ENCODE measurements at places on chromosomes 7 and 10. TPM values are rescaled to one million over a fixed set of nuclear protein-coding genes. Genes with fewer than 3 reads are reported as not detected.

NPC1L1 gene
- 0.04 TPM for total RNA-seq

GSTO2 gene
- 13.8 TPM for total RNA-seq

HTR5A gene
- not detected for total RNA-seq

RSPH10B gene
- total RNA-seq = not detected

DENND2A gene
- total RNA-seq = 8.9 TPM

ZNF655 gene
- not detected for total RNA-seq

GSAP gene
- total RNA-seq = 2.5 TPM

CHRM2 gene
- not detected for total RNA-seq

GRM3 gene
- not detected for total RNA-seq

SLC29A4 gene
- total RNA-seq = 6.7 TPM

OR13A1 gene
- total RNA-seq = 0.04 TPM

BLNK gene
- not detected for total RNA-seq

SH2D4B gene
- total RNA-seq = not detected

ELAPOR2 gene
- total RNA-seq = 14.7 TPM

TDRD1 gene
- not detected for total RNA-seq

POLR1F gene
- total RNA-seq = 19.8 TPM

ABCC2 gene
- 2.4 TPM for total RNA-seq

XPNPEP1 gene
- total RNA-seq = 77.3 TPM

UBE2D4 gene
- 17.7 TPM for total RNA-seq

GPRIN2 gene
- 5.8 TPM for total RNA-seq

DNAH11 gene
- 5.2 TPM for total RNA-seq

NANOS1 gene
- 5.4 TPM for total RNA-seq

OPALIN gene
- total RNA-seq = not detected

ANKMY2 gene
- 7.7 TPM for total RNA-seq

MBL2 gene
- total RNA-seq = 0.17 TPM

HOXA13 gene
- 12.1 TPM for total RNA-seq

ADCK2 gene
- total RNA-seq = 39.3 TPM
